H1 (cell line): ENCODE measurements at places on chromosomes 1 and 21. TPM values are rescaled to one million over a fixed set of nuclear protein-coding genes. Genes with fewer than 3 reads are reported as not detected.

DNA sequence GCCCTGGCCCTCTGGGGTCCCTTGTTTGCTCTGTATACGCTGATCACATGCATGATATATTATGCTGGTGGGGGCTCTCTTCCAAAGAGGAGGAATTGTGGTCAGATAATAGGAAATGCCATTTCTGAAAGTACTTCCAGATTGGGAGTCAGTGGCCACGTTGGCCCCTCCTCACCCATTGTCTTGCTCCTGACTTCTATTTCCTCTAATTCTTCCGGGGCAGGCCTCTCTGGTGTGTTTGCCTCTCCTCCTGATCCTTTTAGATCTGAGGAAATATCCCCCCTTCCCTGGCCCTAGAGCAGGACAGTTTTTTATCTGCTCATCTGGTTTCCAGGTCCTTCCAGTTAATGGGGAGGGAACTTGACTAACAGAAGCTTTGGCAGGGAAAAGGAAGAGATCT lies 2.9 kb downstream of the VANGL2 start:
- no peak for DNase-seq
- H3K27me3 ChIP-seq = no peaks in the 10 kb centered on the region
- H3K27ac ChIP-seq = 0 out of 2 replicates have a peak overlapping the region, but pooled peaks have one; percentile 6
- H3K36me3 ChIP-seq = no peaks in the 10 kb centered on the region
- peaks cover 45% of the 10 kb centered on the region for H3K4me1 ChIP-seq

DNA sequence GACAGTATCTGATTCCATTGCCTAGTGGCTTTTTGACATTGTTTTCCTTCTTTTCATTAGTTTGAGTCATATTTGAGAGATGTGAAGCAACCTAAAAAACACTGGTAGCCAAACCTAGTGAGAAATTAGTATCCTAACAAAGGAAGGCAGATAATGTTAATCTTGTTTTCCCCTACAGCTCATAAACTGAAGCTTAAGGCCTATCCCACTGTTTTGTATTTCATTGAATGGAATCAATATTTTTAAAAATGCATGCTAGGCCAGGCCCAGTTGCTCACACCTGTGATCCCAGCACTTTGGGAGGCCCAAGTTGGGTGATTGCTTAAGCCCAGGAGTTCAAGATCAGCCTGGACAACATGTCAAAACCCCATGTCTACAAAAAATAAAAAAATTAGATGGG lies 1.2 kb downstream of the CR1L start:
- H3K4me3 ChIP-seq = no peak overlapping the region
- H3K27me3 ChIP-seq = no peaks in the 10 kb centered on the region
- no peaks in the 10 kb centered on the region for H3K4me1 ChIP-seq
- no peak overlapping the region for H3K27ac ChIP-seq
- H3K36me3 ChIP-seq = no peaks in the 10 kb centered on the region

DNA sequence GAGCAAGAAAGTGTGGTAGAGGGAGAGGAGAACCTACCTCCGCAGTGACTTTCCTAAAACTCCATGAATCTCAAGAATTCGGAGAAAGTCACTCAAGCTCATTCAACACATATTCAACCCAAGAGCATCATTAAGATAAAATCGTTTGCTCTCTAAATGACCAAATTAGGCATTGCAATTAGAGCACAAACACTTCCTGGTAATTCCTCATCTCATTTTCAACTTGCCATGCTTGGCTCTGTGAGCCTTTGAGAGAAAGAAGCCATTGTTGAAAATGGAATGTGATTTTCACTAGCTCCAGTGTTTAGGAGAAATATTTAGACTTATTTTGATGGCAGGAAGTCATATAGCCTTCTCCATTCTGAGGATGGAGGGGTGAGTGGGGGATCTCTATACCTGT lies 52.5 kb downstream of the KAZN start:
- no peaks in the 10 kb centered on the region for H3K4me1 ChIP-seq
- H3K27ac ChIP-seq = no peak overlapping the region
- no peaks in the 10 kb centered on the region for H3K36me3 ChIP-seq
- H3K27me3 ChIP-seq = no peaks in the 10 kb centered on the region

GRCh38 chr1:93463960-93464359 lies 16.0 kb downstream of the FNBP1L start:
- H3K4me1 ChIP-seq = no peaks in the 10 kb centered on the region
- no peak overlapping the region for H3K4me3 ChIP-seq
- H3K36me3 ChIP-seq = no peaks in the 10 kb centered on the region
- peaks cover 1% of the 10 kb centered on the region for H3K27me3 ChIP-seq
- H3K27ac ChIP-seq = no peak overlapping the region
- DNase-seq = no peak

DNA sequence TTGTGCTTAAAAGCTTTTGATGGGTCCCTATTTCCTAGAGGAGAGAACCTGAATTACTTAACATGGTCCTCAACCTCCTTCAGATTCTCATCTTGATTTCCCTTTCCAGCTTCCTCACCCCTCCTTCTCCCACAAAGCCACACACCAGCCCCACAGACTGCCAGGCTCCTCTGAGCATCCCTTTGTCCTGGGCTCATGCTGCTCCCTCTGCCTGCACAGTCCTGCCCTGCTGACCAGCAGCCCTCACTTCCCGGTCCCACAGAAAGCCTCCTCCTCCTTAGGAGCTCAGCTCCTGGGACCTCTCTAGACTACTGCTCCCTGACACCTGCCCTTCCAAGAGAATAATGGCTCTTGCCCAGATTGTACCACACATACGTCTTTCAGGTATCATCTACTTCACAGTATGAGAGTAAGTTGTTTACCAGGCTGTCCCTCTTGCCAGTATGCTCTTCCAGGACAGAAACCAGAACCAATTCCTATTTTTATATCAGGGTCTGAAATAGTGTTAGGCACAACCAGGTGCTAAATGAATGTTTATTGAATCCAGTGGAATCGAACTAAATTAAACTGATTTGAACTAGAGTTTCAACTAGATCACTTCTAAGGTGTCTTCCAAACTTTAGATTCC lies 373.4 kb downstream of the LMX1A start:
- peaks cover 12% of the 10 kb centered on the region for H3K27me3 ChIP-seq
- H3K36me3 ChIP-seq = no peaks in the 10 kb centered on the region
- no peaks in the 10 kb centered on the region for H3K4me1 ChIP-seq
- no peak overlapping the region for H3K4me3 ChIP-seq

DNA sequence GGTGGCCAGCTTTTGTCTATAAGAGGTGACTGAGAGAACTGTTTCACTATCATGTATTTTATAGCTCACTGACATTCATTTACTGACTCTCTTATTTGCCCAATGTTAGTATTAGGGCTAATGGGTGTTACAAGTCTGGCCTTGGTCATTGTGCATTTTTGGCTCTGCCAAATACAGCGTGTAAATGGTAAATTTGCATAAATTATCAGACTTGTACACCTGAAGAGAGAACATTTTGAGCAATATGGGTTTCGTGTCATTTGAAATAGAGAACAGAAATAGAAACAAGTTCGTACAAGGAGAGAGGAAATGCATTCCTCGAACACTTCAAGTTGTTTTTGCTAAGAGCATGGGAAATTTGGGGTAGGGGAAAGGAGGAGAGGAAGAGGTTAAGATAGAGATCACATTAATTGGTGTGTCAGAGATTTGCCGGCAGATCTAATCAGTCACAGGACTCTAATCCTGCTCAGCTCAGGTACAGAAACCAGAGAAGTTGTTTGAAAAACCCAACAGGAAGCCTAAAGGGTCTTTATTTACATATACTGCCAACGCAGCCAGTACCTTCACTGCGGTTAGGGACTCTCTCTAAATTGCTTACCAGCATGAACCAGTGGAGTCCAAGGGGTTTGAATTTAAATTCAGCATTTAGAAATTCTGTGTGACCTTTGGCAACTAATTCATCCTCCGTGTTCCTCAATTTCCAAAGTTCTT lies 261.5 kb downstream of the GPATCH2 start:
- H3K27me3 ChIP-seq = peaks cover 13% of the 10 kb centered on the region
- H3K4me3 ChIP-seq = no peak overlapping the region
- peaks cover 16% of the 10 kb centered on the region for H3K4me1 ChIP-seq
- H3K36me3 ChIP-seq = no peaks in the 10 kb centered on the region

DNA sequence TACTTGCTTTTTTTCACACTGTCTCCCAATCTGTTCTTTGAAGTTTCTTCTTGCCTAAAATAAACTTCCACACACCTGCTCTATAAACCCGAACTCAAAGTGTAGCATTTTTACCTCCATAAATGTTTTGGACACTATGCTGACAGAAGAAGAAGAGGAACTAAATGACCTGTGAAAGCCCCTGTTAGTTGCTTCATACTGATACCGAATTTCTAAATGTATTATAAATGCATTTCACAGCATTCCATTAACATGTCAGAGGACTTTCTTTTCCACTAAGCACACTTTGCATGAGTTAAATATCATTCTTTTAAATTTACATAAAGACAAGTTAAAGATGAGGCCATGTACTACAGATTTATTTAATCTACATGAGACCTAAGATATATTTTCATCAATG lies 281.0 kb downstream of the SMYD3 start:
- no peak for DNase-seq
- no peaks in the 10 kb centered on the region for H3K36me3 ChIP-seq
- no peaks in the 10 kb centered on the region for H3K4me1 ChIP-seq
- H3K27ac ChIP-seq = no peak overlapping the region

DNA sequence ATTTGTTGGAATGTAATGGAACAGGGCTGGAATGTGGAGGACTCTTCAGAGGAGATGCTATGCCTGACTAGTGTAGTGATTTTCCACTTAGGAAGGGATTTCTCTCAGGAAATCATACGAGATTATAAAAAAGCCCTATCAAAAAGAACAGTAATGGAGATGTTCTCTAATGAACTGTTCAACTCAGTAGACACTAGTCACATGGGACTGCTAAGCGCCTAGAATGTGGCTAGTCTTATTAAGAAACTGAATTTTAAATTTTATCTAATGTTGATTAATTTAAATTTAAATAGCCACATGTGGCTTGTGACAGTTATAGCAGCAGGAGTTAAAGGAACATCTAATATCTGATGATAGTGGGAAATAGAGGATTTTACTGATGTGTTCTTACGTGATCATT lies 94.0 kb downstream of the SLC35F3 start:
- no peak overlapping the region for H3K27ac ChIP-seq
- H3K4me3 ChIP-seq = no peak overlapping the region
- no peak for DNase-seq
- H3K4me1 ChIP-seq = no peaks in the 10 kb centered on the region
- H3K36me3 ChIP-seq = no peaks in the 10 kb centered on the region
- H3K27me3 ChIP-seq = no peaks in the 10 kb centered on the region

GRCh38 chr1:201224666-201225370 lies 34.2 kb downstream of the IGFN1 start:
- H3K4me1 ChIP-seq = no peaks in the 10 kb centered on the region
- no peak overlapping the region for H3K4me3 ChIP-seq
- no peak for DNase-seq
- H3K27me3 ChIP-seq = no peaks in the 10 kb centered on the region

GRCh38 chr1:217660353-217661062 lies 29.4 kb downstream of the SPATA17 start:
- H3K4me1 ChIP-seq = no peaks in the 10 kb centered on the region
- DNase-seq = no peak
- no peak overlapping the region for H3K27ac ChIP-seq
- H3K4me3 ChIP-seq = no peak overlapping the region
- no peaks in the 10 kb centered on the region for H3K36me3 ChIP-seq
- H3K27me3 ChIP-seq = no peaks in the 10 kb centered on the region

DNA sequence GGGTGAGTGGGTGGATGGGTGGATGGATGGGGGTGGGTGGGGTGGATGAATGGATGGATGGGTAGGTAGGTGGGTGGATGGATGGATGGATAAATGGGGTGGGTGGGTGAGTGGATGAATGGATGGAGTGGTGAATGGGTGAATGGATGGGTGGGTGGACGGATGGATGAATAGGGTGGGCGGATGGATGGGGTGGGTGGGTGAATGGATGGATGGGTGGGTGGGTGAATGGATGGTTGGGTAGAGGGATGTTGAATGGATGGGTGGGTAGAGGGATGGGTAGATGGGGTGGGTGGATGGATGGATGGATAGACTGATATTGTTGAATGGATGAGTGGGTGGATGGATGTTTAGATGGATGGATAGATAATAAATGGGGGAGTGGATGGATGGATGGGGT lies 26.9 kb upstream of the CCDC27 start:
- no peak overlapping the region for H3K27ac ChIP-seq
- peaks cover under 1% of the 10 kb centered on the region; the same call in 1 of the 2 replicates for H3K4me1 ChIP-seq
- H3K4me3 ChIP-seq = no peak overlapping the region
- H3K27me3 ChIP-seq = no peaks in the 10 kb centered on the region; the same call in 1 of the 2 replicates

GRCh38 chr1:52157582-52157981 lies 15.7 kb downstream of the ZFYVE9 start:
- no peaks in the 10 kb centered on the region for H3K36me3 ChIP-seq
- no peaks in the 10 kb centered on the region for H3K4me1 ChIP-seq
- no peaks in the 10 kb centered on the region for H3K27me3 ChIP-seq

GRCh38 chr1:39637361-39637760 lies 2.1 kb downstream of the HEYL start:
- no peaks in the 10 kb centered on the region for H3K4me1 ChIP-seq
- H3K27me3 ChIP-seq = peaks cover 52% of the 10 kb centered on the region
- no peaks in the 10 kb centered on the region for H3K36me3 ChIP-seq

- no peak overlapping the region for H3K27ac ChIP-seq
- DNase-seq = no peak
- no peaks in the 10 kb centered on the region for H3K27me3 ChIP-seq
- no peaks in the 10 kb centered on the region for H3K4me1 ChIP-seq
Measured at GRCh38 chr1:37493336-37494098, 19.1 kb downstream of the ZC3H12A start.

DNA sequence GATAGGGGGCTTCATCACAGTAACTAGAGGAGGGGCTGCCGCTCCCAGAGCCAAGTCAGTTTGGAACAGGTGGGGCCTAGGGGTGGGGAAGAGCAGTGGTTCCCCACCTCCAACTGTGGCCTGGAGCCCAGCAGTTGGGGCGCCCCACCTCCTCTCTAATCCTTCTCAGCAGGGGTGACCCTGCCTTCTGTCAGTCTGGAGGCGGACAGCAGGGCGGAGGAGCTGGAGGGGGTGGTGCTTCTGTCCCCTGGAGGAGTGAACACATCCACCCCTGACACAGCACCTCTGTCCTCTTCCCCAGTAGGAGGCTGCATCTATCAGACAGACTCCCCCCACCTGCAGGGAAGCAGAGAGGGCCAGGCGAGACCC lies 73.8 kb downstream of the MRPL37 start:
- no peak overlapping the region for H3K4me3 ChIP-seq
- H3K4me1 ChIP-seq = peaks cover 9% of the 10 kb centered on the region
- no peaks in the 10 kb centered on the region for H3K36me3 ChIP-seq
- DNase-seq = no peak

- peak within 1 kb of the TSS; percentile 73 for H3K4me3 ChIP-seq
- peaks cover 3% of the 10 kb centered on the region for H3K4me1 ChIP-seq
- no peaks in the 10 kb centered on the region for H3K36me3 ChIP-seq
- peaks cover 36% of the 10 kb centered on the region for H3K27me3 ChIP-seq
- H3K27ac ChIP-seq = no peak within 1 kb of the TSS
Measured at GRCh38 chr1:201538612-201539551, at the start of gene NAV1. Gene NAV1, plus strand, starts transcription at chr1:201539127. Its CDS starts 83,758 bp downstream, at chr1:201622885.

GRCh38 chr1:185742403-185742802 lies 8.2 kb downstream of the HMCN1 start:
- no peaks in the 10 kb centered on the region for H3K36me3 ChIP-seq
- H3K4me3 ChIP-seq = no peak overlapping the region
- no peaks in the 10 kb centered on the region for H3K27me3 ChIP-seq
- H3K27ac ChIP-seq = no peak overlapping the region
- no peak for DNase-seq
- no peaks in the 10 kb centered on the region for H3K4me1 ChIP-seq

GRCh38 chr1:67058761-67059160 lies 4.8 kb upstream of the SLC35D1 start:
- no peaks in the 10 kb centered on the region for H3K36me3 ChIP-seq
- no peak for DNase-seq
- H3K4me3 ChIP-seq = no peak overlapping the region
- H3K27ac ChIP-seq = no peak overlapping the region
- H3K4me1 ChIP-seq = no peaks in the 10 kb centered on the region; the same call in 1 of the 2 replicates

TIAM1 gene
- 28.4 and 30.7 TPM in 2 replicates for total RNA-seq

MYCL gene
- total RNA-seq = 28.8 and 29.9 TPM in 2 replicates

C1orf94 gene
- 4.8 and 5.8 TPM in 2 replicates for total RNA-seq

MAP3K21 gene
- total RNA-seq = 21.3 and 21.8 TPM in 2 replicates

BRINP3 gene
- total RNA-seq = 0.36 TPM in 1 of 2 replicates, not detected in the other
